ENCODE measurements at places on chromosomes 2 and 18.

DNA sequence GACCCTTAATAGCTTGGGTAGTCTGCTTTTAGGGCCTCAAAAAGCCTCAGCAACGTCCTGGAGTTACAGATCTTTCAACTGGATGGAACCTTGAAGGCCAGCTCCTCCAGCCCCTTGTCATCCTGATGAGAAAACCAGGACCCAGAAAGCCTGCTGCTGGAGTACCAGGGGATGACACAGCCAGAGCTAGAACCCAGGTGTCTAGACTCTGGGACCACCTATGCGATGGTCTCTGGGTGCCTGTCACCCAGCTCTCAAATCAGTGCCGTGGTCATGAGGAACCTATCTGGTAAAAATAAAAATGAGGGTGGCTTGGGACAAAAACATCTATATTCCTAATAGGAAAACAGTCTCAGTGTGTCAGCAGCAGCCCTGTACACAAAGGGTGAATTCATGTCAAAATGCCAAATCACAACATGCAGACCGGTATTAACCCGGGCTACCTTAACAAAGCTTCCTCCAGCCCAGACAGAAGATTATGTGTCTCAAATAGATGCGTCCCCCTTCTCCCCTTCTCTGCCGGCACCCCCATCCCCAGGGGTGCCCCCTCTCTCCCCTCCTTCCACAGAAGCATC lies 28.5 kb downstream of the SMAD7 start:
- no peak for DNase-seq

DNA sequence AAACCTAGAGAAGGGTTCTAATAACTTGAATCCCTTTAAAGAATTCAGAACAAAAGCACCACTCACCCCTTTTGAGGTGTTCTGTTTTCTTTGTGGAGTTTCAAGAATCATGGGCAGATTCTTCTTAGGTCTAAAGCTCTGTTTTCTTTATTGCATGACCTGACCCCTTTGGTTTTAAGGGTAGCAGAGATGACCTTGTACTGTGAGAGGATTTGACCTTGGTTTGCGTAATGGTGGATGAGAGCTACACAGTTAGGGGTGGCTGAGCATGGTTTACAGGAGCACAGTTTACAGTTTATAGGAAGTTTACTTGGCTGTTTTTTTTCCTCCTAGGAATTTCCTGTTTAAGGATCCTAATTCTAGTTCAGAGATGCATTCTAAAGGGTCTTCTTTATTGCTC lies 1095.6 kb upstream of the NRXN1 start:
- no peak for DNase-seq

DNA sequence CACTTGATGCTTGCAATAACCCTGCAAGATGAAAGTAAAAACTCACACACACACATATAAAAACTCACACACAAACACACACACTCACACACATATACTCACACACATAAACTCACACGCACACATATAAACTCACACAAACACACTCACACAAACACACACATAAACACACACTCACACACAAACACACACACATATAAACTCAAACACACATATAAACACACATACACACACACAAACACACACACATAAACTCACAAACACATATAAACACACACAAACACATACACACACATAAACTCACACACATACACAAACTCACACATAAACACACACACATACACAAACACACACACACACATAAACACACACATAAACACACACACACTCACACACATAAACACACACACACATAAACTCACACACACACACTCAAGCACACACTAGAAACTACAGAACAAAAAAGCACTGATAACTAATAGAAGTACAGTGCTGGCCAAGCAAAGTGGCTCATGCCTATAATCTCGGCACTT lies 117.7 kb upstream of the TEKT4 start:
- DNase-seq: no peak

DNA sequence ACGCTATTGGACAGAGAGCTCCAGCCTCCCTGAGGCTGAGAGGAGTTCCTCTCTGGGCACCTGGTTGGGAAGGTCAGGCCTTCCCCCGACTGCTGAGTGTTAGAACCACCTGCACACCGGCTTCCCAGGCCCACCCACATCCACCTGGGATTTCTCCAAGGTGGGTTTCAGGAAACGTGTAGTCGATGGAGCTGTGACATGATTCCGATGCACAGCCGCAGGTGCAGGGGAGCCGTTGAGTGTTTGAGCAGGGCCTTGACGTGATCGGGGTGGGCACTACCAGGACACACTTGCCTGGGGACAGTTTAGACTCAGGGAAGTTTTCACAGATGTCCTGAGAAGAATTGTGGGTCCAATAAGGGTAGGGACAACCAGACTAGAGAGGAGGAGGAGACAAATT lies 21.8 kb upstream of the GIGYF2 start:
- no peak for DNase-seq

DNA sequence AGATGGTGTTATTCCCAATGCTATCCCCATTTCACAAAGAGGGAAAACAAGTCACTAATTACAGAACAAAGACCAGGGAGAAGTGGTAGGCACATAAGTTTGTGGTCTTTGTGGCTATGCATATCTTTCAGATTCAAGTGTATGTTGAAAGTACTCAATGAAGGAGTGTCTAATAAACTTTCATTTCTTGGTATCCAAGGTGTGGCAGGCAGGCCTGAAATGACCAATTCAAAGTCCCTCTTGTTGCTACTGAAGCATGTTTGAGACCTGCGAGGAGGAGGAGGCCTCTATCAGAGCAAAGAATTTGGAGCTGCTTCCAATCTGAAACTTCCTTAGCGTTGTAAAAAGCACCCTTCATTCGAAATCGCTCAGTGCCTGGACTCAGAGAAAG lies 60.9 kb upstream of the KLF7 start:
- no peak for DNase-seq

DNA sequence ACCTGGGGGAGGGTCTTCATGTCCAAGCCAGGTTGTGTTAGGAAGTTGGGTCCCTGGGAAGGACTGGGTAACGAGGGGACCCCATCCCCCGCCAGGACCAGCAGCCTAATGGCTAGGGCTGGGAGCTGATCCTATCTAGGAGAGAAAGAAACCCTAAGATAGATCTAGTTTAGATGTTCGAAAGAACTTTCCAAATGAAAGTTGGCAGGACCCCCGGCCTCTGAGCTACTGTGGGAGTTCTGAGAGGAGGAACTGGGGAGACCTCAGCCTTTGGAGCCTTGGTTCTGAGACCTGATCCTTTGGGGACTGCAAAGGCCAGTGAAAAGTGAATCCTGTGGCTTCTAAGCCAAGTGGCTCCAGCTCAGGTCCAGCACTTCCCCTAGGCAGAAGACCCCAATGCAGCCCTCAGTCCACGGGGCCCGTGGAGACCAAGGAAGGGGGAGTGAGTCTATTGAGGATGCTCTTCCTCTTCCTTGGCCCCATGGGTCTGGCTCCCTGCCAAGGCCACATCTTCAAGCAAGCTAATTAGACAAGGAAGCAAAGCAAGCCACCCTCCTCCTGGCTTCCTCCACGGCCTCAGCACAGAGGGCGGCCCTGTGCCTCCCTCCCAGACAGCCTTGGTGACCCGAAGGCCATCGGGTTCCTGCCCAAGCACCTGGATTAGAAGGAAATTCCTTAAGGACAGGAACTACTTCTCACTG lies 23.5 kb downstream of the CCT7 start:
- peak; percentile 64 for DNase-seq

DNA sequence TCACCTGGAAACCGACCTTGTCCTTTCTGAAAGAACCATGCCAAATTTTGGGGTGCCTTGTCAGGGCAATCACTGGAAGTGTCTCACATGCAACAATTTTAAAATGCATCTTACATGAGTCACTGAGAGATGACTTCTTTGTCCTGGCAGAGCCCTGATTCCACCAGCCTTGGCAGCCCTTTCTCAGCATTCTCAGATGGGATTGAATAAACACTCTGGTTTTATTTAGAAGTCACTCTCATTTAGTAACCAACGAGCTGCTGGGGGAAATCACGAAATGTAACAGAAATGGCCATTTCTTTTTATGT lies 3.8 kb upstream of the ATP8B1 start:
- no peak for DNase-seq

DNA sequence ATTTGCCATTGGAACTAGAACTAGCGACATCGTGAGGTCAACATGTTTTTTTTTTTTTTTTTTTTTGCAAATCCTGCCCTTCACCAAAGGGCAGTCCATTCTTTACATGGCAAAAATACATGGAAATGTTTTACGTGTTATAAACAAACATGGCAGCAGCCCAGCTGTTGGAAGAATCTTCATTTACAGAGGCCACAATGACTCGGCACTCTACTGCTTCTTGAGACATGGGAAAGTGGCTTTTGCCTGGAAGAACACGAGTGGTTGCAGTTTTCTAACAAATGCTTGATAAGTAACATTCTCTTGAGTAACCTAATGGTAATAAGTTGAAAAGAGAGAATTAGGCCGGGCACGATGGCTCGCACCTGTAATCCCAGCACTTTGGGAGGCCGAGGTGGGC lies 22.8 kb upstream of the POLR1B start:
- no peak for DNase-seq
